ENCODE measurements at places on chromosomes 1 and 21.

GRCh38 chr1:21647431-21648351 is 21.5 kb downstream of the RAP1GAP start:
- DNase-seq: peak; percentile 56

DNA sequence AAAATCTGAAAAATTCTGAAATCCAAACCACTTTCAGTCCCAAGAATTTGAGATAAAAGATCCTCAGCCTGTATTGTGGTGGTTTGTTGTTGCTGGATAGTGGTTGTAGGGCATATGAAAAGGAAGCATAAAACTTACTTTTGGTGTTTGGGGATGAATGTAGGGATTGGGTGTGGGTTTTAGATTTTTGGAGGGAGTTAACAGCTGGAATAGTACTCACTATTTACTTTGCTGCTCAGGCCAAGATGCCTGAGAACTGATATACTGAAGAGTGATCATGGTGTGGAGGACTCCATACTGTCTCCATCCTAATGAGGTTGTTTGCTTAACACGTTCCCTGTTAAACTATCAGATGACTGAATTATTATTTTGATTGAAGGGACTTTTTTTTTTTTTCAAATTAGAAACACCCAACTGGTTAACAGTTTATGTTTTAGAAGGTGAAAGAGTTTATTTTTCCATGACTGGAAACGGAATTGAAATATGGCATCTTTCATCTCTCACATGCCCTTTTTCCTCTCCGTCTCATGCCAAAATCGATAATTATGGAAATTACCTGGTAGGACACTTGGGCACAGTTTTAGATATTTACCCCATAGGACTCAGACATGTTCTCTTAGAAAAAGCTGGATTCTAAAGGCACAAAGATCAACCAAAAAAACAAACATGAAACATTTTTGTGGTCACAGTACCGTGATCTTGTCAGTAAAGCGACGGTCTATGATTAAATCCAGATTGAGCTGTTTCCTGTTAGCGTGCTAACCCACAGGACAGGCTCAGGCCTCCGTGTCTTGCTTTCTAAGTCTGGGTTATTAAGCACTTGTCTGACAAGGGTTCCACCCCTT is 37.3 kb downstream of the RGL1 start:
- DNase-seq: peak; percentile 98

GRCh38 chr21:17128132-17128531 is 384.7 kb upstream of the CXADR start:
- no peak for DNase-seq

DNA sequence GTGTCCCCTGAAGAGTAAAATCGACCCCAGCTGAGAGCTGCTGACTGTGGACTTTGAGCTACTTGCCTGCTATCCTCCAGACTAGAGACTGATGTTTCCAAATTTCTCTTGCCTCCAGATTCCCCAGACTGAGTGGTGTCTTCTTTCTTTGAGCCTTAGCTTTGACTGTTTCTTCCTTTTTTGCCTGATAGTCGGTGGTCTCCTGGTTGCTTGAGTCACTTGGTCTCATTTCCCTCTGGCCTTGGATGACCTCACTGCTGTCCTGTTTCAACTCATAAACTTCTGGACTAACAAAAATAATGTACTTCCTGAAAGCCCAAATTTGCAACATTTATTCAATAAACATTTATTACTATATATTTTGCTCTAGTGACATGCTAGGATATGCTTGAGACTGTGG is 52.9 kb upstream of the DIPK1A start:
- no peak for DNase-seq

DNA sequence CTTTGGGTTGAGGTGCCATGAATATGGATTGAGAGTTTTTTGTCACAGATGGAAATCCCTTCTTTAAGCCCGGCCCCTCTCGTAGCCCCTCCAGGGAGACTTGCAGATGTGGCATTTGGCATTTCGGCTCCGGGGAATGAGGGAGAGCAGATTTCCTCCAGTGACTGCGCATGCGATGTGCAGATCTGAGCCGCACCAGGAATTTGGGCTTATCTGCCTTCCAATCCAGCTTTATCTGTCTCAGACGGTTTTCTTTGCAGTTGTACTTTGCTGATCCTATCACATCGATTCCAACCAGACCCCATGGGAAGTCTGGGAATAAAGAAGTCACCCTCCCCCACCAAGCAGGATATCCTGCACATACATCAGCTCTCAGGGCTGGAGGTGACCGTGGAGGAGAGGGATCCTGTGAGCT is 11.7 kb downstream of the KIF26B start:
- DNase-seq: peak; percentile 33

- no peak for DNase-seq
These were observed 5.3 kb downstream of the E2F2 start for GRCh38 chr1:23525558-23526250.

DNA sequence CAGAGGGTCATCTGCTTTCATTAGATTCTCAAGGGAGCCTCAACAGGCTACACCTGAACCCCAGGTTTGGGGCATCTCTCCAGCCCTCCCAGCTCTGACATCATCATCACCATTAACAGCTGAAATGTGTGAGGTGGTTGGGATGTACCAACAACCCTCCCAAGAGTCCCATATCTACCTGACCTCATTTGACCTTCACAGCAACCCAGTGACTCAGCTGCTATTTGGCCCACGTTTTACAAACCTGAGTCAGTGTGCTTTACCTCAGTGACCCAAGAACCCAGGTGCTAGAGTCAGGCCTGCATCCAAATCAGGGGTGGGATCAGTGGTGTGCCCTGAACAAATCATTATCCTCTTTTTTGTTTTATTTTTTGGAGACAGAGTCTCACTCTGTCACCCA is 53.3 kb upstream of the TINAGL1 start:
- no peak for DNase-seq

GRCh38 chr1:113153116-113153803 is 80.3 kb downstream of the LRIG2 start:
- no peak for DNase-seq

DNA sequence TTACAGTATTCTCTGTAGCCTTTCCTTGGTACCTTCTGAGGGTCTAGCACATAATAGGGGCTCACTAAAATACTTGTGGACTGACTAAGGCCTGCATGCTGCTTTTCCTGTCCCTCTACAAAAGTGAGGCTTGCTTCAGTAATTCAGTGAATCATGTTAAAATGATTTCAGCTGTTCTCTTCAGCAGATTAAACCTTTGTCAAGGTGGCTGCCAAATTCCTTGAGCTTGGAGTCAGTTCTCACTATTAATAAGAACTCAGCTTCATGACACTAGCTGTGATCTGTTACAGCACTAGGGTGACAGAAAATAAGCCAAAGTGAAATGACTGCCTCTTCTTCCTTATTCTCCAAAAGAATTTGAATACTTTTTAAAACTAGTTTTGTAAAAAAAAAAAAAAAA is 128.8 kb downstream of the KCNN3 start:
- no peak for DNase-seq

DNA sequence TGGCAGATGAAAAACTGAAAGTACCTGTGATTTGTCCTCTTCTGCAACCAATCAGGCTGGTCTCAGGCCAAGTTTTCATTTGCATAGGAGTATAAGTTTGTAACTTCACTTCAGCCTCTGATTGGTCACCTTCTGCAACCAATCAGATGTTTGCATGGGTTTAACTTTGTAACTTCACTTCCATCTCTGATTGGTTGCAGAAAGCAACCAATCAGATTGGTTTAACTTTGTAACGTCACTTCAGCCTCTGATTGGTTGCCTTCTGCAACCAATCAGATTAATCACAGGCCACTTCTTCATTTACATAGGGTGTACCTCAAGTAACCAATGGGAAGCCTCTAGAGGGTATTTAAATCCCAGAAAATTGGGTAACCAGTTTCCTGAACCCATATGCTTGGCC is 18.9 kb upstream of the TUT4 start:
- no peak for DNase-seq

DNA sequence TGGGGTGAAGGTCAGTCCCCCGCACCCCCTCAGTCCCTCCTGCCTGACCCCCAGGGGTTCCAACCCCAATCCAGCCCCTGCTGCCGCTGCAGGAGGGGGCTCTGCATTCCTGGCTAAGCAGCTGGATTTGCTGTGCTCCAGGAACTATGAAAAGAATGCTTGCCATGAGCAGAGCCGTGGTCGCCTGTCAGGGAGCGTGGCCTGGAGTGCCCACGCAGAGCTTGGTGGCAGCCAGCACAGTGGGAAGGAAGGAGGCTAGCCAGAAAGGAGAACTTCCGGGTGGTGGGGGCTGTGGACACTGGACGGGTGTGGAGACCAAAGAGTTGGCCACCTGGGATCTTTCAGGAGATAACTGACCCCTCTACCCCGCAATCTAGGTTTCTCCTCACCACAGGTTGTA is 5.6 kb downstream of the COL8A2 start:
- DNase-seq: peak; percentile 70
